ENCODE measurements at places on chromosomes 12 and 14.

DNA sequence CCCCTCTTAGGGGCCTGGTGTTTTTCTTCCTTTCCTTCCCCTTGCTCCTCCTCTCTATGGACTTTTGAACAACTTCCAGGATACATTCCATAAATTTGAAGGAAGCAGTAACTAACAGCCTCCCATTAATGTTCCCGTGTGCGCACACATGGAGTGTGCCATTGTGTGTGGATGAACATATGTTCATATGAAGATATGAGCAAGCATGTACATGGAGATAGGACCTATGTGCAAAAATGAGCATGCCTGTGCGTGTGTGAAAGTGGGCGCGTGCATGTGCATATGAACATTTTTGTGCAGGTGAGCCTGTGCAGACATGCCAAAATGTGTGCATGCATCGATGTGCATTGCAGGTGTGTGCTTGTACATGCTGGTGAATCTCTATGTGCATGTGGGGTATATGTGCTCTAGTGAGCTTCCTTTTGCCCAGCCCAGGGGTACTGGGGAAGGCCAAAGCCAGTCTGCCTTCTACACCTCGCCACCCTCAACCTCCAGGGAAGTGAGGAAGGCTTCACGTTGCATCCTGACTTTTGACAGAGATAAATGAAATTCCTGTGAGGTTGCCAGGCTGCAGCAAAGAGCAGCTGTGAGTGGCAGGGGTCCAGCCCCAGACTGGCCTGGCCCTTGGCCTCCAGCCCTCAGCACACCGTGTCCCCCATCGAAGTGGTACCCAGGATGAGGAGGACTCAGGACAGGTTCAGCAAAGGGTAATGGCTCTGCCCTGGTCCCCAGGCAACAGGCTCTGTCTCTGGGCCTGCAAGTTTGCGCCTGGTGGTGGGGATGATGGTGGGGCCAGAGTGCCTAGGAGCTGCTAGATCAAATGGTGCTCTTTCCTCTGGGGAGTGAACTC lies 21.1 kb upstream of the PGF start:
- DNase-seq: no peak

DNA sequence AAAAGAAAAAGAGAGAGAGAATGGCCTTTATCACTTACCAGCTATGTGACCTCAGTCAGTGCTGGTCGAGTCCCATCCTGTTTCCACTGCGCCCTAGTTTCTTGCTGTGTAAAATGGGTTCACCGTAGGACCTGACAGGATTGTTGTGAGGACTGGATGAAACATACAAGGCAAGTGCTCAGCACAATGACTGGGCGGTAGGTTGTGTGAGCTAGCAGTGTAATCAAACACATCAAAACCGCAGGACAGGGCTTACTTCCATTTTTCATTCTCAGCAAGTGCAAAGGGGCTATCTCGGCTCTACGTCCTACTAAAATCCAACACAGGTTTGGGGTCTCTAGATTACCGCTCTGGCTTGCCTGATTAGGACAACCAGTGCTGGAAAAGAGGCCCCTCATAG lies 36.4 kb upstream of the ATXN2 start:
- DNase-seq: peak; percentile 6

GRCh38 chr12:107655281-107656065 lies 30.1 kb upstream of the PWP1 start:
- DNase-seq: peak; percentile 27

- DNase-seq: no peak
These were observed 3.6 kb downstream of the LARP4 start for GRCh38 chr12:50404307-50404706.

DNA sequence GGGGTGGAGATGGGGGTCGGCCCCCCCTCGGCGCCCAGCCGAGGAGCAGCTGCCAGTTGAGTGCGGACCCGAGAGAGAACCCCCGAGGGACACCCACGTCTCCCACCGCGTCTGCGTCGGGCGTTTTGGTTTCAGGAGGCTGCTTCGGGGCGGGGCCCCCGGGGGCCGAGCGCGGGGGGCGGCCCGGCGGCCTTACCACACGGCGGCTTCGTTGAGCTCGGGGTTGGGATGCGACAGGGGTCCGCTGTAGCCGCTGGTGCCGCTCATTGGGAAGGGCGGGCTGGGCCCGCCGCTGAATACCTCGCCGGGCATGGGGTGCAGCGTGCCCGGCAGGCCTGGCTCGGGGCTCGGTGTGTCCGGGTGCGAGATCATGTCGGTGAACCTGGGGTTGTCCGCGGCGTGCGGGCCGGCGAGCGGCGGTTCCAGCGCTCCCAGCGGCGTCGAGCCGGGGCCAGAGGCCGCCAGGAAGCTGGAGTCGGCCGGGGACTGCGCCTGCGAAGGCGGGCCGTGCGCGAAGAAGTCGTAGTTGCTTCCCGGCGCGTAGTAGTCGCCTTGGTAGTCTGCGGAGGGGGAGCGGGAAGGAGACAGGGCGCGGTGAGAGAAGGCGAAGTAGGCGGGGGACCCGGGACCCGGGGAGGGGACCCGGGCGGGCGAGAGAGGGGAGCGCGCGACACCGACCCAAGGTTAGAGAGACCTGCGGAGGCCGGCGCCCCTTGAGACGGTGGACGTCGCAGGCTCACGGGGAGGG lies 8.5 kb downstream of the LHX5 start:
- no peak for DNase-seq

GRCh38 chr12:1848146-1848545 lies 27.8 kb downstream of the LRTM2 start:
- no peak for DNase-seq

DNA sequence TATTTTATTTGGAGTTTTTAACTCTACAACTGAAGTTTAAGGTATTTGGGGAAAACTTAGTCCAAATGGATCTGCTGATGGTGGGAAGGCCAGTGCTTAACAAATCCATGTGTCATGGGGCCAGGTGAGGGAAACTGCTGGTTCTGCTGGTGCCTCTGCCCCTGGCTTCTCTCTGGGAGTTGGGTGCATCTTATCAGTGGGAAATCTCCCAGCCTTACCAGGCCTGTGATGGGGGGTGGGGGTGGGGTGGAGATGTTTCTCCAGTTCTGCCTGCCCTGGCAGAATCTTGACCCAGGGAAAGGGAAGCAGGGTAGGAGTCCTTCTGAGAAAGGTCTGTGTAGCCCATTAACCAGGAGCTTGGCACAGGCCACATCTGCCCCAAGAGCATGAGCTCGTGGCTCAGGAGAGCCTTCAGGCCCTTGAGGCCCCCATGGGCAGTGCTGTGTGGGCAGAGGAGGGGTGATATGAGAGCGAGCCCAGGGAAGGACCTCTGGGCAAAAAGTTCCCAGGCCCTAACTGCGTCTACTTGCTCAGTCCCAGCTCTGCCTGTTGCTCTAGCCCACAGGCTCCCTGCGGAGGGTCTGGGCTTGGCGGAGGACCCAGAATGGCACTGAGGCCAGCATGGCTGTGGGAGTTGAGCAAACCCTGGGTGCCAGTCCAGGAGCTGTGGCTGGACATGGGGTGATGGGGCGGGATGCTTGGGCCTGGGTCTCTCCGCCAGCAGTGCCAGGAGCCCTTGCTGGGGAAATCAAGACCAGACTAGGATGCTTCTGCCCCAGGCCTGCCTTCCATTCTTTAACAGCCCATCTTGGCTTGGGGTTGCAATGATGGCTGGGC lies 18.2 kb downstream of the VASH1 start:
- no peak for DNase-seq

- peak; percentile 85 for DNase-seq
These were observed 24.1 kb downstream of the ANKRD13A start for GRCh38 chr12:110023059-110023980.

DNA sequence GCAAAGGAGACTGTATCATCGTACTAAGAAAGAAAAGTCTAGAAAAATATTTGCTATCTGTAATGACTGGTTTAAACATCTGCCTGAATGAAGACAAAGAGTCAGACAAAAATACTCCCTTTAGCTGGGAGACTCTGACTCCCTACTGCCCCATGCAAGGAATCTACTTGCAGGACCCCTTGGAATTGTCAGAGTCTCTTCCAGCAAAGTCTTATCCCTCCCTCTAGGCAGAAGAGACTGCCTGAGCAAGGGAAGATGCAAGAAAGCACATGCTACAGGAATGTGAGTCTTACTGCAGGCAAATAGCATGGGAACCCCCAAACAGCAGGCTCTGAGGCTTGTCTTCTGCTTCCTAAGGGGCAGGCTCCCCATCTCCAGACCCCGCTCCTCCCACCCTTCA lies 154.0 kb downstream of the KCNA5 start:
- peak; percentile 46 for DNase-seq

GRCh38 chr12:91100906-91101305 lies 10.4 kb downstream of the LUM start:
- DNase-seq: peak; percentile 77

- no peak for DNase-seq
These were observed 60.4 kb downstream of the FZD10 start for GRCh38 chr12:130222519-130223218.

GRCh38 chr12:4311776-4312175 lies 9.2 kb upstream of the TIGAR start:
- no peak for DNase-seq

DNA sequence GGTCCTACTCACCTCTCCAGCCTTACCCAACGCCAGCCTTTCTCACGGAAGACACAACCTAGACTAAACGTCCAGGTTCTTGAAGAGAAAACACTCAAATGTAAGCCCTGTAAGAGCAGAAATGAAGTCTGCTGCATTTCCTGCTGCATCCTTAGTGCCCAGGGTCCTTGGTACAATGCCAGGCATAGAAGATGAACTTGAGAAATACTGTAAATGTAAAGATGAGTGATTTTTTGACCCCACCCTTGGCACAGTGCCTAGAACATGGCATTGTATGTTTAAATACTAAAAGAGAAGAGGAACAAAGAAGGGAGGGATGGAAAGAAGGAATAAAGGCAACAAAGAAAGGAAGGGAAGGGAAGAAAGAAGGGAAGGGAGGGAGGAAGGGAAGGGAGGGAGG lies 514.6 kb downstream of the MED13L start:
- DNase-seq: no peak

- peak; percentile 42 for DNase-seq
These were observed 139.2 kb downstream of the C12orf75 start for GRCh38 chr12:105469701-105470100.

DNA sequence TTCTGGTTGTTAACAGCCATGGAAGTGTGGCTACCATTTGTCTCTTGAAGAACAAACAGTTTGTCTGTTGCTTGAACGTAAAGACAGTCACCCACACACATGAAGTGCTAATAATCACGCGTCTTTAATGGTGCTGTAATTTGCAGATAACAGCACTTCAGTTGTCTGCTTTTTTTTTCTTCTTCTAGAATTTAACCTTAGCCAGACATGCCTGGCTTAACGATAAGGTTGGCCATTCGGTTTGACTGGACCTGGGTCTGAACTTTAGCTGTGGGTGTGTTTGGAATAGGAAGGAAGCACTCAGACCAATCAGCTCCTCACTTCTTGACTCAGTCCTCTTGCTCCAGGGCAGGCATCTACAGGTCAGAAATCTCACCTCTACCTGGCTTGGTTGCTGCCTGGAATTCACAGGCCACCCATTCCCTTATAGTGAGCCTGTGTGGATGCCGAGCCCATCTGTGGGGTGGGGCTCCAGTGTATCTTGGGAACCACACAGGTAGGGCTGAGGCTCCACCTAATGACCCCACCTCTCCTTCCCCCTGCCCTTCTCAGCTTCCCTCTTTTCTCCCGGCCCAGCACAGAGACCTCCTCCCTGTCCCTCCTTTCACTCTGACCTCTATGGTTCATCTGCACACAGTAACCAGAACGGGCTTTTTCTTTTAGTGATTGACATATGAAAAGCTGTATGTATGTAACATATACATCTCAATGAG lies 246.4 kb upstream of the PWP1 start:
- DNase-seq: no peak

- DNase-seq: no peak
These were observed 64.6 kb downstream of the EP400 start for GRCh38 chr12:132014092-132014914.

DNA sequence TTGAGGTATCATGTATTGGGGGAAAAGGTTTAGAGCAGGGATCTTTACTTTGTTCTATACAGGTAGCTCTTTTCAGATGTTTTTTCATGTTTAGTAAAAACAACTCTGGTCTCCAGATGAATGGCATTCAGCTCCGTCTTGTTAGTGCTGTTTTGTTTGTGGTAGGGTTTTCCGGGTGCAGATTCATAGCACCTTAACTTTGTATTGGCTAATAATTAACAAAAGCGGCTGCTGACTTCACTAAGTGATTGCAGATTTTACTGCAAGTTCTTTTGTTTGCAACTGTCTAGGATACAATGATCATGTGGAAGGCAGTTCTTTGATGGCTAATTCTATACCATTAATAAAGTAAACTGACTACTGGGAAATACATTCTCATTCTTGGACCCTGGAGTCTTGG lies 32.2 kb upstream of the BHLHE41 start:
- no peak for DNase-seq

DNA sequence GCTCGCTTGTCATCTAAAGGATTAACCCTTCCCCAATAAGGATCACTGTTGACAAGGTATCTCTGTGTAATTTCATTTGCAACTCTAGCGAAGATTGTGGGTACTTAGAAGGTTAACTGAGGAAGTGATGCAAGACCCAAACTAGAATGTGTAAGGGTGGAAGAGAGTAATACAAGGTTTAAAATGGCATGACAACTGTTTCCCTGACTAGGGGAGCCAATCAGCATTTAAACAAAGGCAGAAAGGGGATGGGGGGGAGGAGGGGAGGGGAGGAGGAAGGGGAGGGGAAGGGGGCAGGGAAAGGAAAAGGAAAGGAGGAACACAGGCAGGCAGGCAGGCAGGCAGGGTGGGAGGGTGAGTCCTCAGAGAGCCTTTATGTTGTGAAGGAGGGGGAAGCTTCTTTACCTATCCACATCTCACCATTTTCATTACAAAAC lies 31.1 kb downstream of the NRDE2 start:
- peak; percentile 46 for DNase-seq

DNA sequence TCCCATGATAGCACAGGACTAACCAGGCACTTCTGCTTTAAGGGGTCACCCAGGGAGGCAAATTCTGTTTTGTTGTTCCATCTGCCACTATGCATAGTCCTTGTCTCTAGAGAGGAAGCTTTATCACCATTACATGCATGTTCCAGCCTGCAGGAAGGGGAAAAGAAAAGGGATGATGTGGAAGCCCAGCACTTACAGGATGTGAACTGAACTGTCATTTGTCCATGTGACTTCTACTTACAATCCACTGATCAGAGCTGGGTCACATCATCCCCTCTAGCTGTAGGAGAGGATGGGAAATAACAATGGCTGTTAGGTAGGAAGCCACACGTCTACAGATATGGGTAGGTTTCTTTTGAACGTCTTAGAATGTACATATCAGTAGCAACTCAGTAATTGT lies 203.1 kb downstream of the PTPRO start:
- no peak for DNase-seq

GRCh38 chr14:39179042-39179441 lies 4.0 kb downstream of the PNN start:
- DNase-seq: no peak
